ENCODE measurements at places on chromosomes 13 and 19.

GRCh38 chr19:29491995-29492577 is 33.7 kb upstream of the VSTM2B start:
- DNase-seq, result no peak

DNA sequence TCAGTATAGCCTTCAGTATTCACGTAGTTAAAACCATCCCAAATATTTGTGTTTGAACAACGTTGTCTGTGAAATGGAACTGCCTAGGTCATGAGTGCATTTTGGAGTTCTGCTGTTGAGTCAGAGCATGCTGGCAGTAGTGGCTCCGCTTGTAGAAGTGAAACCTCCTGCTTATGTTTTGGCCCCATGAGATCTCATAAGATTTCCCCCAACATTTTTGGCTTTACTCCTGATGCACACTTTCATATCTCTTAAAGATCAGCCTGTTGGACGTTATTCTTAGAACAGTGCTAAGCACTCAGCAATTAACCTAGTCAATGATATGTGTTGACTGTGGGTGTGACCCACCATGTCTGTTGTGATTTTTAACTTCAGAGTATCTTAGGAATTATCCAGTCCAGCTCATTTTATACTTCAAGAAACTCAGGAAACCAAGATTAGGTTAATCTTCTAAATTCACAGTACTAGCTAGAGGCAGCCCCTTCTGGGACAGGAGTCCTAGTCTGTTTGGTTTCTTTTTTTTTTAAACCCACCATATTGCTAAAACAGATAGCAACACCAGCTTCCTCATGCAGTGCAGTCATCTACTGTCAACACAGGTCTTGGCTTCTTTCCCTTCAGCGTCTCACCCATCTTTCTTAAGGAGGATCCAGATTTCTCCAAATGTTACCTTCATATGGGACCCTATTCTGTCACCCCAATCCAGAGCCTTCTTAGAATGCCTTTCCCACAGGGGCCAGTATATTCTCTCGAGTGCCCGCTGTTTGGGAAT is 26.2 kb downstream of the RAP2A start:
- DNase-seq, result no peak

DNA sequence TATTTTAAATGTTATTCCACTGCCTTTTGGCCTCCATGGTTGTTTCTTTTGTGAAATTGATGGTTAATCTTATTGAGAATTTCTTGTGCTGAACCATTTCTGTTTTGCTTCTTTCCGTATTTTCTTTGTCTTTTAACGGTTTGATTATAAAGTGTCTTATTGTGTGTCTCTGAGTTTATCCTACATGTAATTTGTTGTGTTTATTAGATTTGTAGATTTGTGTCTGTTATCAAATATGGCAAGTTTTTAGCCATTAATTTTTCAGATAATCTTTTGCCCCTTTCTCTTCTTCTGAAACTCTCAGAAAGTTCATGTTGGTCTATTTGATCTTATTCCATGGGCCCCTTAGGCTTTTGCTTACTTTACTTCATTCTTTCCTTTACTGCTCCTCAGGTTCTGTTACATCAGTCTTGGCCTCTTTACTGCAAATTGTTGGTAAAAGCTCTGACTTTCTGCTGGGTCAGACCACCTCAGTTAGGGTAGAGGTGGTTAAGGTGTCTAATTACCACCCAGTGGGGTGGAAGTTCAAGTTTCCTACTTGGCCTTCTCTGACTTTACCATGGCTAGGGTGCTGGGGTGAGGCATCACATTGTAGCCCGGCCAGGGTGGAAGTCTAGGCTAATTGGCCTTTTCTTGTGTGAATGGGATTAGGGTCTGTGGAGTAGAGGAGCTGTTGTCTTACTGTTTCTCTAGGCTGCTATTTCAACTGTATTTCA is 58.3 kb downstream of the ZMYM2 start:
- DNase-seq, result no peak

GRCh38 chr13:74570834-74571233 is 436.6 kb upstream of the KLF12 start:
- peak; percentile 63 for DNase-seq
